ENCODE measurements at places on chromosomes 13 and 19.

DNA sequence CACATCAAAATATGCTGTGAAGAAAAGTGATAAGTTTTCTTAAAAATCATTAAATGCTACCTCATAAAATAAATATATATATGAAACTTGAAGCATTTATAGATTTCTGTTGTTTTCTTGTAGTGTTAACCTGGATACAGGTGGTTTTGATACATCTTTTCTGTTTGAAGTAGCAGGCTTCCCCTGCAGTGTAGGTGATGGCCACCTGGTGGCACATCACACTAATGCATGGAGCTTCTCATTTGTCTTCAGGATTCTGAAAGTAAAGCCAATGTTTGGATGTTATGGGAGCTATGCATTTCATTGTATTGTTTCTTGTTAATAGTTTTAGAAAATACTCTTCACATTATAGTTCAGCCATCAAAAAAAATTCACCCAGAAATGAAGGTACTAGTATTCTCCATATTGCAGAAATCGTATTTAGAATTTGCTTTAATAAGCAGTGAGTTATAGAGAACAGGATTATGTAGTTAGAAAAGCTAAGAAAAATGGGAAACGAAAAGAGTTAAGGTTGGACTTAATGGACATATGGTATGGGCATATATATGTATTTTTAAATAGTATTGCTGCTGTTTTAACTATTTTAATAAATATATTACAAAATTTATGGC lies 18.7 kb downstream of the GPR180 start:
- DNase-seq, result peak; percentile 62

- no peak for DNase-seq
Observed at GRCh38 chr19:10260141-10260584, 8.1 kb downstream of the MRPL4 start.

DNA sequence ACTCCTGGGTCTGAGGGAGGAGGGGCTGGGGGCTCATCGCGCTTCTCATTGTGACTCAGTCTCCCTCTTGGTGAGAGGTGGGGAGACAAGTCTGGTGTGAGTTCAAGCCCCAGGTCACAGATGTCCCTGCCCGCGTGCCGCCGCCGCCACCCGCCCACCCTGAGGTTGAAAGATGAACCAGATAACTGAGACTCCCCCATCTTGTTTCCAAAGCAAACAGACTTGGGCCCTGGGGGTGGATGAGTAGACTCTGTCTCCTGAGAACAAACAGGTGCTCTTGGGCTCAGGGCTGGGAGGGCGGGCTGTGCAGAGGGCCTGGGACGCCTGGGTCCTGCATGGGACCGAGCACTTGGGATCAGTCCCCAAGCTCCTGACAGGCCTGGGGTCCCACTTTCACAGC lies 567 bp downstream of the SBK2 start:
- no peak for DNase-seq

DNA sequence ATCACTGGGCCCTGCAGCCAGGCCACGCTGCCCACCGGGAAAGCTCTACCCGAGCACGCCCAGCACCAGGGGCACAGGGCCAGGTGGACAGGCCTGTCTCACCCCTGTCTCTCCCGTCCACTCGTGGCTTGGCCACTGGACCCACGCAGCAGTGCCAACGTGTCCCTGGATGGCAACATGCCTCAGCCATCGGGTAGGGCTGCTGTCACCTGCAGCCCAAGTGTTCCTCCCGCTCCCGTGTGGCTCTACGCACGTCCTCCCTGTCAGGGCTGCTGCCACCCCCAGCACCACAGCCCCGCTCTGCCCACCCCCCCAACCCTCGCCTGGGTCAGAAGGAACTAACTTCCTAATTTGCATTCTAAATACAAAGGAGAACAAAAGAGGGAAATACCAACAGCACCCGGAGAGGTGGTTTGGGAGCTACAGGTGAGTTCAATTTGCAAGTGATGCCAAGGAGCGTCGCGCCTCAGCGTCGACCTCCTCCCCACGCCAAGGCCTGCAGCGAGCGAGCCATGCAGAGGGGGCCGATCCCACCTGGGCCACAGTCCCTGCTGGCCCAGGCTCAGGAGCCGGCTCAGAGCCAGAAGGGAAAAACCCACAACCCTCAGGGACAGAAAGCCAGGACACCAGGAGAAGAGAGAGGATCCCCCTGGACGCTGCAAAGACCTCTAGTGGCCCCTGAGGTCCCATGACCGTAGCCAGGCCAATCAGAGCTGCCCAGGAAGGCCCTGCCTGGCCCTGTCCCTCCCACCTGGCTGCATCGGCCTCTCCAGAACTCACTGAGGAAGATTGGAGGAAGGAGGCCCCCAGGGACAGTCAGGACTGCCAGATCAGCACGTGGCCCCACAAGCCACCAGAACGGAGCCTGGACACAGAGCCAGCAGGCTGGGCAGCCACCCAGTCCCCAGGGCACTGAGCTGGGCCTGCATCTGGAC lies 128.4 kb upstream of the SPACA7 start:
- DNase-seq, result peak; percentile 97

DNA sequence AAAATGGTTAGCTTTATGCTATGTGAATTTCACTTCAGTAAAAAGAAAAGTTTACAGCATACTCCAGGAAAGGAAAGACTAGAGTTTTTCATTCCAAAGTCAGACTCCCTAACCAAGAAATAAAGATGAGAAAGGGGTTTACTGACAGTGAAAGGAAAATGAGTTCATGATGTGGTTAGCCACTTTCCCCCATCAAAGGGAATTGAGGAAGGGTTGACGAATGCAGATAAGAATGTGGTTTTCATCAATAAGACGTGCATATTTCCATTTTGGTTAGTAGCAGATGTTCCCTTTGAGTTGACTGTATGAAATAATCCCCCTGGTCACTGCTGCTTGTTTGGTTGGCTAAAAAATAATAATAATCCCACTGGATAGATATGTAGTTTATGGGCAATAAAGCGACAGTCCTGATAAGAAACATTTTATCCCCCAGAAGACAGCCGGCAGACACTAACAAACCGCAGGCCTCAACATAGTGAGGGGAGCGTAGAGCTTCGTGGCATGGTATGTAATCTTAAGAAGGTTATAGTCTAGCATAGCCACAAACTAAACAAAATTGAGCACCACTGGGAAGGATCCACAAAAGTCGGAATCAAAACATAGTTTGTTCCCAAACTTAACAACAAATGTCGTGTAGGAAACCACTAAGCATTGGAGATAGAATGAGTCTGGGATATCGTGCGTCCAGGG lies 114.8 kb downstream of the COL4A2 start:
- no peak for DNase-seq

Data from NCI-H1092 treated with DMSO at 0.1 percent for 48 hours (cell line).